ENCODE measurements at places on chromosomes 7 and 10.

DNA sequence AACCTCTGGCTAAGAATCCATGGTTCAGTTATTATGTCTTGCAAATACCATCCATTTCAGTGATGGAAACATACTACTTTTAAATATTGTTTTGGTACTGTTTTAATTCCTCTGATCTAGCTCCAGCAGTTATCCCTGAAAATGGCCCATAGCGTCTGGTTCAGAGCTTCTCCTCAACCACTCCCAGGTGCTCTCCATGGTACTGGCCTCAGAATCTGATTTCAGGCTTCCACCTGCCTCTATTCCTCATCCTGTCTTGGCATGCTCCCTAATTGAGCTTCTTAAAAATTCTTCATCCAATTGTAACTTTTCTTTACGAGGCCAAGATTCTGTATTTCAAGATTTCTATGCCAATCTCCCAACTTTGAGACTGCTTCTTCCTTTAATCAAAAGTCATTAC is 236.3 kb downstream of the HTR7 start:
- DNase-seq, result no peak

- no peak for DNase-seq
These were observed 43.9 kb upstream of the ARHGAP12 start for GRCh38 chr10:31972519-31973041.

DNA sequence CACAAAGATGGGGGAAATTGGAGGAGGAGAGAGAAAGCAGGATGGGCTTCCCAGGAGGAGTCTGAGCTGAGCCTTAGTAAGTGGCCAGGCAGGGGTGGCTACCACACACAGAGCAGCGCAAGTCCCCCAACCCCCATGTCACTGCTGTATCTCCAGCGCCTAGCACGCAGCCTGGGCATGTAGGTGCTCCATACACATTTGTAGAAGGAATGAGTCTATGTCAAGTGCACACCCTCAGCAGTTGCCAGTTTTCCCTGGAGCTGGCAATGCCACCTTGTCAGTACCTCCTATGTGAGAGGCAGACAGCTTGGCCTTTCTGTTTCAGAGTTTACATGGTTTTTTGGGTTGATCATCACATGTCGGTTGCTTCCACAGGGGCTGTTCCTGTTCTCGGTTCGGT is 116.1 kb downstream of the CLEC2L start:
- no peak for DNase-seq

DNA sequence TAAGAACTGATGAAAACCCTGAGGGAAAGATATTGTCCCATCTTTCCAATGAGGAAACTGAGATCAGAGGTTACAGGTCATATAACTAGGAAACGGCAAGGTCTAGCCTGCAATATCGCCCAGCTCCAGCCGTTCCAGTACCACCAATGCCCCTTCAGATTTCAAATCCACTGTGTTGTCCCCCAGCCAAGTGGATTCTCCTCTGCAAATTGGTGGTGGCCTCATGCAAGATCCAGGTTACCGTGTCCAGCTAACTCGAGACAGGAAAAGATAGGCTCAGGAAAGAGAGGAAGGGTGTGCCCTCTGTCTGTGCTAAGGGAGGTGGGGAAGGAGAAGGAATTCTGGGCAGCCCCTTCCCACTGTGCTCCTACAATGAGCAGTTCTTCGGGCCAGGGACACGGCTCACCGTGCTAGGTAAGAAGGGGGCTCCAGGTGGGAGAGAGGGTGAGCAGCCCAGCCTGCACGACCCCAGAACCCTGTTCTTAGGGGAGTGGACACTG is 25.3 kb downstream of the PRSS2 start:
- no peak for DNase-seq

- DNase-seq, result no peak
These were observed 339.9 kb downstream of the DNAJB6 start for GRCh38 chr7:157676456-157677255.

GRCh38 chr7:139374246-139374645 is 14.6 kb downstream of the LUC7L2 start:
- DNase-seq, result no peak

DNA sequence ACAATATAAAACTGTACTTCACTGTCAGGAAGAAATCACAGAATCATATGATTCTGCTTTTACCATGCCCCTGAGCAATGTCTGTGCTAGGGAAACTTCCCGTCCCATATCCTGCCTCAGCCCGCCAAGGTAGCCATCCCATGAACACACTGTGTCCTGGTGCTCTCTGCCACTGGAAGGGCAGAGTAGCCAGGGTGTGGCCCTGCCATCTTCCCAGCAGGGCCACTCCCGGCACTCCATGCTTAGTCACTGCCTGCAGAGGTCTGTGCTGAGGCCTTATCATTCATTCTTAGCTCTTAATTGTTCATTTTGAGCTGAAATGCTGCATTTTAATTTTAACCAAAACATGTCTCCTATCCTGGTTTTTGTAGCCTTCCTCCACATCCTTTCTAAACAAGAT is 31.8 kb downstream of the AP3M1 start:
- DNase-seq, result no peak

DNA sequence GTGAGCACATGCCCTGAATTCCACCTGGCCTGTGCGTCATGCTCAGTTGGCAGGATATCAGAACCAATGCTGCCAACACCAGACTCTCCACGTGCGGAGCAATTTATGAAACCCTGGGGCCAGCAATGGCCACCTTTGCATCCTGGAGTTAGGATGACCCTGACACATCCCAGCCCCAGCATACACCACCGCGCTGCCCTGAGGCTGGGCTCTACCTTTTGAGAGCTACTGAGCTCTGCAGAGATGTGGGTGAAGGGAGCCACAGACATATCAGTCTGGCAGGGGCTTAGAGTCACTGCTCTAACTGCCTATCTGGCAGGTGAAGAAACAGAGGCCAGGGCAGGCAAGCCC is 41.9 kb downstream of the SYPL1 start:
- DNase-seq, result peak; percentile 85

DNA sequence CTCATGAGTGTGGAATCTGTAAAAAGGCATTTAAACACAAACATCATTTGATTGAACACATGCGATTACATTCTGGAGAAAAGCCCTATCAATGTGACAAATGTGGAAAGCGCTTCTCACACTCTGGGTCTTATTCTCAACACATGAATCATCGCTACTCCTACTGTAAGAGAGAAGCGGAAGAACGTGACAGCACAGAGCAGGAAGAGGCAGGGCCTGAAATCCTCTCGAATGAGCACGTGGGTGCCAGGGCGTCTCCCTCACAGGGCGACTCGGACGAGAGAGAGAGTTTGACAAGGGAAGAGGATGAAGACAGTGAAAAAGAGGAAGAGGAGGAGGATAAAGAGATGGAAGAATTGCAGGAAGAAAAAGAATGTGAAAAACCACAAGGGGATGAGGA is 207.7 kb downstream of the ZEB1 start:
- DNase-seq, result no peak

GRCh38 chr7:148318102-148318811 is 272.3 kb upstream of the C7orf33 start:
- DNase-seq, result no peak

- peak; percentile 84 for DNase-seq
These were observed 86.6 kb downstream of the STRA8 start for GRCh38 chr7:135320268-135320667.

- no peak for DNase-seq
These were observed 5.6 kb downstream of the PARP12 start for GRCh38 chr7:140057143-140057535.

GRCh38 chr10:3485057-3485686 is 299.8 kb downstream of the KLF6 start:
- no peak for DNase-seq

DNA sequence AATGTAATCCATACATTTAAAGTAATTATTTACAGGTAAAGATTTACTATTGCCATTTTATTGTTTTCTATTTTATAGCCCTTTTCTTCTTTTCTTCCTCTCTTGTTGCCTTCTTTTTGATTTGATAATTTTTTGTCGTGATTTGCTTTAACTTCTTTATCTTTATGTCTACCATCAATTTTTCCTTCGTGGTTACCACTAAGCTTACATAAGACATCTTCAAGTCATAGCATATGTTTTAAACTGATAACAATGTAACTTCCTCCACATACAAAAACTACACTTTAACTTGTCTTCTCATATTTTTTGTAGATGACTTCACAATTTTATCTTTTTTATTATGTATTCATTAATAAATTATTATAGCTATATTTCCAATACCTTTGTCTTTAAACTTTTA is 316.6 kb downstream of the PLXDC2 start:
- no peak for DNase-seq

- peak; percentile 63 for DNase-seq
These were observed 38.8 kb downstream of the TMEM60 start for GRCh38 chr7:77759294-77759889.

DNA sequence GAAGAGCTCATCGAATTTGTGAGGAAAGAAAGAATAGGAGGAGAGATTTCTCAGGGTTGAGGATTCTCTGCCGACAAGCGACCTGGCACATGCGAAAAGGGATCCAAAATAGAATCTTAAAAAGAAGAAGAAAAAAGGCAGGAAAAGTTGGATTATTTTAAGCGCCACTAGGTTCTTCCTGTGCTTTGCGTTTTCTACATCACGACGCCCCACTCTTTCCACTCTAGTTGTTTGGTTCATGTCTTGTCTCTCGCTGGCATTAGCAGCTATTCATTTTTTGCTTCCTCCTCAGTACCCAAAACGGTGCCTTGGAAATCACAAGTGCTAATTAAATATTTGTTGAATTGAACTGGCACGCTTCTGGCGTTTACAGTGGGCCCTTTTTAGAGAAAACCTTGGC is 674 bp upstream of the FRA10AC1 start:
- no peak for DNase-seq
